Left renal cortex interstitium (tissue), 4 donors: ENCODE measurements at places on chromosomes 6 and 20. TPM values are rescaled to one million over a fixed set of nuclear protein-coding genes. Genes with fewer than 3 reads are reported as not detected.

- DNase-seq, result no peak
Observed at GRCh38 chr6:43016176-43016942, 2.3 kb downstream of the KLHDC3 start.

Gene CST4
- not detected for polyA plus RNA-seq

Gene BAG2
- polyA plus RNA-seq, result 6.1 TPM

Gene TRIM40
- not detected for polyA plus RNA-seq

Gene SLC22A1
- 0.66 TPM for polyA plus RNA-seq

DNA sequence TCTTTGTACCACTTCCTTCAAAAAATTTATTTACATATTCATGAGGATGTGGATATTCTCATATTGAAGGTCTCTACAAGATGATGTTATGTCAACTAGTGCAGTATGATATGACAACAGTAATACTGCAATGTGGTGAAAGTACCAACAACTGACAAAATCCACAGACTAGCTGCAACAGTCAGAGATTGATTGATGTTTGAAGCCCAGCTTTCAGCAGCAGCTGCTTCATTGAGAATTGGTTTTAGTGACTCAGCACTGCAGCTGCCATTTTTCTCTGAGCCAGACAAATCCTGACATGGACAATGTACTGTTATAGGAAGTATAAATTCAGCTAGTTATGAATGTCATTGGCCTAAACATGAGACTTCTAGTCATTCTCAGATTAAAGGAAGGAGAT is 53.8 kb downstream of the PKIB start:
- no peak for DNase-seq

Gene CAGE1
- 0.20 TPM for polyA plus RNA-seq

- DNase-seq, result no peak
Observed at GRCh38 chr20:22921595-22922421, 113.3 kb upstream of the SSTR4 start.

DNA sequence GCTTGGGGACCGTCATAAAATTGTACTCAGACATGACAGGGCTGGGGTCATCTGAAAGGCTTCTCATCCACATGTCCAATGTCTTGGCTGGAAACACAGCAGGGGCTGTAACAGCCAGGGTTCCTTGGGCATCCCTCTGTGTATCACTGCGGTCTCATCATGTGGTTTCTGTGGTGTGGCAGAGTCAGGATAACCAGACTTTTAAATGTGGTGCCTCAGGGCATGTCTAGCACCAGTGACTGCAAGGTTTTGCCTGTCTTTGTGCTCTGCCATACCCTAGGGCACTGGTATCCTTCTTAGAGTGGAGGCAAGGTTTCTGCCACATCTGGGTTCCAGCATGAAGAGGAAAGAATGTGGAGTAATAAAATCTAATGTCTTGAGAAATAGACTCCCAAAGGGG is 124.2 kb downstream of the PLEKHG1 start:
- no peak for DNase-seq
